Astrocyte (in vitro differentiated cells and primary cell): ENCODE measurements at places on chromosomes 5 and 9.
A peak's percentile ranks its signal among the peaks of the same experiment; 100 is the strongest.

GRCh38 chr5:154444556-154445421 lies 1.0 kb upstream of the SAP30L start:
- H3K36me3 ChIP-seq: peaks cover 8% of the 10 kb centered on the region
- DNase-seq: no peak
- peak overlapping the region; percentile 90 for H3K4me3 ChIP-seq
- no peaks in the 10 kb centered on the region for H3K27me3 ChIP-seq

GRCh38 chr9:70324963-70325362 lies 66.2 kb downstream of the SMC5 start:
- H3K36me3 ChIP-seq: peaks cover 42% of the 10 kb centered on the region
- H3K27me3 ChIP-seq: no peaks in the 10 kb centered on the region
- H3K4me1 ChIP-seq: no peaks in the 10 kb centered on the region
- peak; percentile 19 for DNase-seq

DNA sequence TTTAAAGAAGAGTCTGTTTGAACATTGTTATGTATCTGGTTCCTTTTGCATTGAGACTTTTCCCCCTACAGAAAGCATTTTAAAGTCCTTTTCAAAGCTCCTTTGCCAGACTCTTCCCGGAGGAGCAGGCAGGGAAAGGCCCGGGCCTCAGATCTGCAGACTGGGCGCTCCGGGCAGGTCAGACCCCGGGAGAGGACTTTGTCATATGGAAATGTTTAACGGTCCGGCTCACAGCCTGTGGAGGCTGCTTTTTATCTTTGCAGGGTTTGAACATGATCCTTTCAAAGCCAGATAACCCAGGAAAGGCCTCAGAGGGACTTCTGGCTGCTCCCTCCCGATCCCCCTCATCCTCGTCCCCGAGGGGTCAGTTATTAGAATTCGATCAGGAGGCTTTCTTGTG lies 82.1 kb upstream of the IRX2 start:
- H3K27ac ChIP-seq: no peak overlapping the region
- H3K27me3 ChIP-seq: no peaks in the 10 kb centered on the region
- H3K36me3 ChIP-seq: no peaks in the 10 kb centered on the region
- no peak for DNase-seq
- H3K4me3 ChIP-seq: no peak overlapping the region

- H3K4me3 ChIP-seq: no peak overlapping the region
- no peaks in the 10 kb centered on the region for H3K36me3 ChIP-seq
- H3K27ac ChIP-seq: peak overlapping the region; percentile 69
Observed at GRCh38 chr5:72552041-72552557, 44.9 kb upstream of the ZNF366 start.

- H3K27ac ChIP-seq: no peak overlapping the region
- DNase-seq: no peak
- no peaks in the 10 kb centered on the region for H3K27me3 ChIP-seq
- no peak overlapping the region for H3K4me3 ChIP-seq
- H3K36me3 ChIP-seq: no peaks in the 10 kb centered on the region
Observed at GRCh38 chr5:140207250-140207964, 32.4 kb downstream of the CYSTM1 start.

DNA sequence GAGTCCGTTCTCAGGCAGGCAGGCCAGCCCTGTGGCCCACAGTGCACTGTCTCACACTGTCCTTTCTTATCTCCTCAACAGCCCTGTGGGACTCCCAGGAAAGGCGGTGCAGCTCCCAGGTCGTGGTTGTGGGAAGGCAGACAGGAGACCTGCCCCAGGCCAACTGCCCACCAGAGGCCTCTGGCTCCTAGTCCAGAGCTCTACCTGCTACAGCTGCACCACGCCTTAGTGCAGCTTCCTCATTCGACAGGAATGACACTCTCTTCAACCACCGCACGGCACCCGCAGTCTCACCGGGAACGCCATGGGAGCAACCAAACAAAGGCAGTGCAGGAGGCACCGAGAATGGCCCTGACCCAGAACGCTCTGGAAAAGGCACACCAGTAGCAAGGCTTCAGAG lies 25.3 kb downstream of the CAMSAP1 start:
- no peak overlapping the region for H3K27ac ChIP-seq
- H3K27me3 ChIP-seq: no peaks in the 10 kb centered on the region
- no peak for DNase-seq
- peaks cover 32% of the 10 kb centered on the region for H3K4me1 ChIP-seq
- H3K36me3 ChIP-seq: no peaks in the 10 kb centered on the region
- no peak overlapping the region for H3K4me3 ChIP-seq

GRCh38 chr9:27276193-27277030 lies 20.5 kb downstream of the EQTN start:
- no peaks in the 10 kb centered on the region for H3K36me3 ChIP-seq
- peaks cover 3% of the 10 kb centered on the region for H3K4me1 ChIP-seq
- H3K4me3 ChIP-seq: no peak overlapping the region
- DNase-seq: peak; percentile 32
- H3K27ac ChIP-seq: no peak overlapping the region
- no peaks in the 10 kb centered on the region for H3K27me3 ChIP-seq
